NCI-H774 (cell line): ENCODE measurements at places on chromosomes 3 and 15.

DNA sequence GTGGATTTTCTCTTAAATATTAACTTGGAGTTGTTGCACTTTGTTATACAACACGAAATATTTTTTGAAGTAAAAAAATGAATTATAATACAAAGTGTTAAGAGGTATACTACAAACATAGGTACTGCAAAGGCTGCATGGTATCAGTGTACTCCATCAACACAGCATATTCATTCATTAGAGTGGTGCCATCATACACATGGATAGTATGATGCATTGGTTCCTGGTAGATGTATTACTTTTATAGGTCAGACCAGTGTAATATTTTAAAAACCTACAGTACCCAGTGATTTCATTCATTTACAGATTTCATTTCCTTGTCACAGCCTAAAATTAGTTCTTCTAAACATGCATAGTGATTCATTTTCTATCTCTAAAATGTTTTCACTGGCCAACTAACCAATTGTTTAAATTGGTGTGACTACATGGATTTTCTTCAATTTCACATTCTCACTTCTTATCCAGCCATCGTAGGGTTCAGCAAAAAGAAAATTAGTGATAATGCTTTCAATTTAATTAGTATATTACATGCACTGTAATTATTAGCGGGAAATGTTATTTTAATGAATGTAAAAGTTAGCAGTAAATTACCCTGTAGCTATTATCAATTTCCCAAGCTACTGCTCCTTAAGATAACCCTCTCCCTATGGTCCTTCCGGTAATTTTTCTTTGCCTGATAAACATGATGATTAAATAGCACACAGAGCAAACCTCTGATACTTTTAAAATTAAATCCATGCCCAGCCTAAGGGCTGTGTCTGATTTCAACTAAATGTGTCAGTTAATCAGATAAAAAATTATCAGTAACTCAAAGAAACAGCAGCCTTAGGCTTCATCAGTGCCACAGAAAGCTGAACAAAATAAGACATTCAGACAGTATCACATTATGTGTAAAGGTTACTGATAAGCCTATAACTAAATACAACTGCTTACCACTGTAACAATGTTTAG is 68.4 kb downstream of the DPH6 start:
- DNase-seq, result no peak

GRCh38 chr15:91853948-91854638 is 585 bp downstream of the SLCO3A1 start:
- no peak for DNase-seq

- DNase-seq, result no peak
Observed at GRCh38 chr3:123658118-123658851, 73.4 kb upstream of the HACD2 start.

- DNase-seq, result no peak
Observed at GRCh38 chr3:154223519-154223918, 100.8 kb downstream of the DHX36 start.

DNA sequence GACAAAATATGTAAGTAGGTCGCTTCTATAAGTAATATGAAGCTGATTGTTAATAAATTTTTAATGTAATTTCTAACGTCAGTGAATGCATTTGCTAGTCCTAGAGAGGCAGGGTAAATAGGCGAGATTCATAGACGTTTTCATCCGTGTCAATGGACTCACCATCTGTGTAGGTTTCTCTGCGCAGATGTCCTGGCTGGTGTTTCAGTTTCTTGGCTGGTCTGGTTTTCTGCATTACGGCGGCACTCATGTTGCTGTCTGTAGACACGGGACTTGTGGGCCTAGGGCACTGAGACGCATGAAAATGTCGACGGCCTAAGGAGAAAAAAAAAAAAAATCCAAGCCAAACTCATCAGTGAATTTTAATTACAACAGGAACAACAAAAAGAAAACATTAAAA is 1153.3 kb downstream of the ROBO1 start:
- DNase-seq, result no peak
